Activated CD4-positive, alpha-beta memory T cell treated with anti-CD3 and anti-CD28 coated beads, Interleukin-2, amount 10 ng/mL, durations not matched to agents 7 days and 5 days (primary cell): ENCODE measurements at places on chromosomes 3 and 15. TPM values are rescaled to one million over a fixed set of nuclear protein-coding genes. Genes with fewer than 3 reads are reported as not detected.

HGD gene
- 0.43 TPM for total RNA-seq

TUSC2 gene
- 17.9 TPM for total RNA-seq

- peak; percentile 17 for DNase-seq
These were observed 38.4 kb downstream of the TLNRD1 start for GRCh38 chr15:81038975-81039607.

DNA sequence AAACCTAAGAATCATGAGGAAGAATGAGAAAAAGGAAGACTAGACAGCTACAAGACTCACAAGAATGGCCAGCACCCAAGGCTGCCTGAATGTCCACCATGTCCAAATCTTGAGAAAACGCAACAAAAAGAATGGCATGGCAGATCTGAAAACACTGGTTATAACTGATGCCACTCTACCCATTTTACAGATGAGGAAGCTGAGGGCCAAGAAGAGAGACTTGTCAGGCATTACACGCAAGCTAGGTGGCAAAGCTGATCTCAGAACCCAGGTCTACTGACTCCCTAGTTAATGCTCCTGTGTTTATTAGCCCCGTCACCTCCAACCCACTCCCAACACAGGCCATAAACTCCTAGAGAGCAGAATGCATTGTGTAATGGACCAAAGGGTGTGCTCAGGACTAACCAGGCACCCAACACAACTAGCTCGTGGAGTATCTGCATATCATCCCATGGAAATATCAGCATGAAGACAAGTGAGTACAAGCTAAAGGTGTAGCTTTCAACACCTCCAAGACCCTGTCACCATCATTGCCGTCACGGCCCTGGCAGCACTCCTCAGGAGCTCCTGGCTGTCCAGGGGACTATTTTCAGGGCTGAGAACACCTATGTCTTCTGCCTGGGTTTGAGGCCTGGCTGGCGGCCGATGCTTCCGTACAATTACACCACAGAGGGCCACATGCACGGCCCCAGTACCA lies 111.7 kb downstream of the XXYLT1 start:
- no peak for DNase-seq

- DNase-seq: no peak
These were observed 79.8 kb downstream of the CRTC3 start for GRCh38 chr15:90609242-90610180.

GRCh38 chr3:47482366-47482765 lies 6.6 kb upstream of the SCAP start:
- DNase-seq: no peak

DNA sequence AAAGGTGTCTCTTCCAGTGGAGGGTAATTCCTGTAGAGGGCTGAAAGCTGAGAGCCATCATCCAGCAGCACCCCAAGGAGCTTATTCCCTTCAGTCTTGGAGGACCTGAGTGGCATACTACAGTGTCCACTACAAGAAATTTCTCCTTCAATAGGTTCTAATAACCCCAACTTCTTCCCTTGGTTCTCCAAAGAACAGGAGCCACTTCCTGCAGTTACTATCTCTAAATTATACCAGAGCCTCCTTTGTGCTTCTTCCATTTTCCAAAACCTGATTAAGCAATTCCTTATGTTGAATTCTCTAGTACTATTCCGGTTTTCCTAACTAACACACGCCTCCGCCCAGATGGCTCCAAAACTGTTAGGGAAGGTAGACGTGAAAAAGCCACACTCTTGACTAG lies 50.4 kb downstream of the DCLK3 start:
- DNase-seq: no peak

- DNase-seq: no peak
These were observed 55.8 kb upstream of the SLC7A14 start for GRCh38 chr3:170641510-170642236.

DNA sequence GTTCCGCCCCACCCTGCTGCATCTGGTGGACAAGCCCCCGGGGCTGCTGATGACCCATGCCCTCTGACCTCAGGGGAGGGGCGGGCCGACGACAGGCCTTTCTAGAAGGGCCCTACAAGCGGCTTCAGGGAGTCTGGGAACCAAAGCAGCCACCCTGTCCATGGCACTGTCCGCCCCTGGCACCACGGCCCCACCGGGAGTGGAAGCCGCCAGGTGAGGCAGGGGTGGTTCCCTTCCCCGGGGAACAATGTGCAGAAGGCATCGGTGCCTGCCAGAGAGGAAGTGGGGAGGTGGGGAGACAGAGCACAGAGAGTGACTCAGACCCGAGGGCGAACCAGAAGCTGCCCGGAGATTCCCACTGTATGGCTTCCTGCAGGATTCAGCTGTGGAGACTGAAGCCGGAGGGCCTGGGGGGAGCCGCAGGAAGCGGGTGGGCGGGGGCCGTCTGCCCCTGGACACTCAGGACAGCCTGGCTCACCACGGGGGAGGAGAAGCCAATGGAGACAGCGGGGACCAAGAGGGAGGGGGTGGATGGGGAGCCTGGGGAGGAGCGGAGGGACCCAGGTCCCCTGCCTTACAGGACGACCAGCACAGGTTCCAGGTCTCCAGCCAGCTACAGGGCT lies 134.0 kb downstream of the TPRA1 start:
- no peak for DNase-seq

DNA sequence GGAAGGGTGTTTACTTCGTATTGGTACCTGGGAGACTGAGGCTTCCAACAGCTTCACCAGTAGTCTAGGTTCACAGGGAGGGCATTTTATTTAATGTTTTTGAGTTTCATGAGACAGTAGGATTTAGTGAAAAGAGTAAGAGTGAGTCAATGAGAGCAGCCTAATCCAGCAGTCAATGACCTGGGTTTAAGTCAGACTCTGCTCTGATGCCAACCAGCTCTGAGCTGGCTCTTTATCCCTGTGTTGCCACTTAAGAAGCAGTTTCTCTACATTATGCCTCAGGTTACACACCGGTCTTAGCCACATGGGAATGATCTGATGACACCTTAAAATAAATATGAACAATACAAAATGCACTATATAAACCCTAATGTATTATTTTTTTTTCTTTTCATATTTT lies 59.4 kb upstream of the KCNMB2 start:
- no peak for DNase-seq

DNA sequence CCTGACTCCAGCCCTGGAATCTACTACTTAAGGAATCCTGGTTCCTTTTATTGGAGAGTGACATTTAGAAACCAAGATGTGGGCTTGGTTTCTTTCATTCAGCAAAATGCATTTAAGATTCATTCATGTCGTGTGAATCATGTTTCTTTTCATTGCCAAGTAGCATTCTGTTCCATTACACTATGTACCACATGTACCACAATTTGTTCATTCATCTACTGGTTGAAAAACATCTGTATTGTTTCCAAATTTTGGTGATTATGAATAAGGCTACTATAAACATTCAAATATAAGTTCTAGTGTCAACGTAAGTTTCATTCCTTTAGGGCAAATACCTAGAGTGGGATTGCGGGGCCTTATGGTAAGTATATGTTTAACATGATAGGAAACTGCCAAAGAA lies 264.2 kb downstream of the VPS13C start:
- DNase-seq: no peak

DNA sequence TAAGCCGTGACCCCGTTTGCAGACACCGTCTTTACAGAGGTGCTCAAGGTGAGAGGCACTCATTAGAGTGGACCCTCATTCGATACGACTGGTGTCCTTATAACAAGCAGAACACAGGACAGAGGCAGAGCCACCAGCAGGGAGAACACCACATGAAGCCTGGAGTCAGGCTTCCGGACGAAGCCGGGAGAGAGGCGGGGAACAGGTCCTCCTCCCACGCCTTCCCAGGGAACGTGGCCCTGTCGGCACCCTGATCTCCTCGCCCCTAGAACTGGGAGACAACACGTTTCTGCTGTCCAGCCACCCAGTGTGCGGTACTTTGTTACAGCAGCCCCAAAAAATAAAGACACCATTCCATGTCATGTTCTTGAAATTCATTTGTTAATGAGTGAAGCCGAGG lies 33.6 kb downstream of the ZDHHC19 start:
- no peak for DNase-seq

DNA sequence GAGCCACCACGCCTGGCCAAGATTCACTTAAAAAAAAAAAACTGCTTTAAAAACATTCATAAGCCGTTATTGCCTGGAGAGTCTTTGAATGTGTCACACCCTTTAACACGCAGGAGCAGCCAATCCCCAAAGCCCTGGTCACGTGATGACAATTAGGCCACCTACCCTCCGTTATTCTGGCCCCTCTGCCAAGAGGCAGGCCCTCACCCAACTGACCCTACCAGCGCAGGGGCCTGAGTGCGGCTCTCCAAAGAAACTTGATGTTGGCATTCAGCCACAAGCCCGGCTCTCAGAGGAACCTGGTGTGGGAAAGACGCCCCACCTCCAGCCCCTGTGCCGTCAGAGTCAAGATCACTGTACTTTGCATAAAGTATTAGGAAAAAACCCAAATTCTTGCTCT lies 11.6 kb upstream of the MUC4 start:
- DNase-seq: no peak
